T-helper 2 cell (primary cell): ENCODE measurements at places on chromosomes 7 and 10.

GRCh38 chr7:82755705-82756551, 312.4 kb upstream of the CACNA2D1 start:
- no peak for DNase-seq

- DNase-seq, result no peak
Observed at GRCh38 chr7:39609113-39609934, 14.0 kb upstream of the RALA start.

- DNase-seq, result no peak
Observed at GRCh38 chr10:60286559-60286958, 103.1 kb downstream of the ANK3 start.

GRCh38 chr7:8638076-8638475, 204.7 kb downstream of the NXPH1 start:
- DNase-seq, result no peak

DNA sequence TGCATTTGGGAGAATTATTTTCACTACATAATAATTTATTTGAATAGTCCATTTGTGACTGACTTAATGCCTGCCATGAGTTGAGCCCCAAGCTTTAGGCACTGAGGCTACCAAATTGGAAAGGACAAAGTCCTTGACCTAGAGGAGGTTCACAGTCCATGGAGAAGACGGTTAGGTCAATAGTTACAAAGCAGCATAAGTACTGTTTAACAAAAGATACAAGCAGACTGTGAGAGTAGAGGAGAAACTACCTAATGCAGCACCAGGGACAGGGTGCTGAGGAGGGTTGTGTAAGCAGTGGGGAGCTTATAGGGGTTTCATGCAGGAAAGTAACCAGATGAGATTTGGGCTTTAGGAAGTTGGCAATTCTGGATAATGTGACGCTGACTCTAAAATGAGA, 139.2 kb downstream of the LCOR start:
- no peak for DNase-seq

DNA sequence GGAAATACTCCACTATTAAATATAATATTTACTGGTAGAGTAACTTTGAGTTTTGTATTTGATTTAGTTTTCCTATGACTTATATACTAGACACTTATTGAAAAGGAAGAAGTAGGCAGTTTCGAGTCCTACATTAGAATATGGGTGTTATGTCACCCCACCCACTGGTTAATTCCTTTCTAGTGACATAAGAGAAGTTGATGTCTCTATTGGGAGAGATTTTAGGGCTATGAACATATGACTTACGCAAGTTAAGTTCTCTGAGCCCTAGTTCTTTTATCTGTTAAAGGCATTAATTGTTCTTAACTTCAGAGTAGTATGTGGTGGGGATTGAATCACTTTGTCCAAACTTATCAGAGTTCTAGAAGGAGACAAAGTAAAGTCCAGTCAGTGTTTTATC, 30.5 kb downstream of the CPED1 start:
- DNase-seq, result no peak

DNA sequence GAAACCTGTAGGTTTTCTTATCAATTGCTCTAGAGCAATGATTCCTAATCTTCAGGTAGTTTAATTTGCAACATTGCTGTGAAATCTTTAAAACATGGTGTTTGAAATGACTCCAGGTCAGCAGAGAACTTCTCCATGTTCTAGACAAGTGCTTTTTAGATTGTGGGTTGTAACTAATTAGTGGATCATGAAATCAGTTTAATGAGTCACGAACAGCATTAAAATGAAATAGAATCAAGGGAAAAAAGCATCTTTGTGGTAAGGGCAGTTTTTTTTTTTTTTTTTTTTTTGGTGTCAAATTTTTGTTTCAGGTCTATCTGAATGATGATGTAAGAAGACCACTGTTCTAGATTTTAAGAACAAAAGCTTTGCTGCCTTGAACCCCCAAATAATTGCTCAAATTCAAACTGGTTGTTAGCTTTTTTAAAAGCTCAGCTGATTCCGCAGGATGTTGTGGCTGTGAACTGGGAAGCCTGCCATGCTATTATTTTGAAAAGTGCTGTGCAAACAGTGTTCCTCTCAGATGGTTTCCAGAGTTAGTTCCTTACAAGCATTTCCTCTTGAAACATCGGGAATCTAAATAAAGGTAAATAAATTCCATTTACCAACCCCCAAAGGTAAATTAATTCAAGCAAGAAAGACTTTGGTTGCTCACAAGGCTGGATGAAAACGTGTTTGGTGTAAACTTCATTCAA, 13.1 kb upstream of the PDK4 start:
- DNase-seq, result no peak

GRCh38 chr10:70247360-70247759, 14.1 kb upstream of the PPA1 start:
- no peak for DNase-seq
